Tongue (tissue), 3 donors: ENCODE measurements at places on chromosomes 11 and 22. TPM values are rescaled to one million over a fixed set of nuclear protein-coding genes. Genes with fewer than 3 reads are reported as not detected.

VPREB3 gene
- 1.7 TPM for total RNA-seq

HDAC10 gene
- 23.4 TPM for total RNA-seq

PRR33 gene
- 4.8 TPM for total RNA-seq

RIC3 gene
- 5.7 TPM for total RNA-seq

SAA2 gene
- total RNA-seq, result not detected

ANO9 gene
- 2.1 TPM for total RNA-seq

CCDC15 gene
- 7.4 TPM for total RNA-seq

CDC42EP2 gene
- 14.2 TPM for total RNA-seq

RFPL2 gene
- total RNA-seq, result not detected

KCNJ1 gene
- not detected for total RNA-seq

ZNRF3 gene
- 12.4 TPM for total RNA-seq

HTR3B gene
- total RNA-seq, result not detected

IGLL1 gene
- 1.5 TPM for total RNA-seq

NNMT gene
- total RNA-seq, result 21.6 TPM

CLCF1 gene
- total RNA-seq, result 5.3 TPM

CEND1 gene
- total RNA-seq, result not detected

HOATZ gene
- not detected for total RNA-seq

DUSP8 gene
- total RNA-seq, result 4.5 TPM

RFPL3 gene
- total RNA-seq, result not detected

OR4C13 gene
- total RNA-seq, result not detected

CCDC116 gene
- total RNA-seq, result not detected

TYR gene
- total RNA-seq, result not detected
